ENCODE measurements at places on chromosomes 2 and 18. TPM values are rescaled to one million over a fixed set of nuclear protein-coding genes. Genes with fewer than 3 reads are reported as not detected.

ZC3H8 gene
- total RNA-seq, result 5.8 TPM

NAT8 gene
- total RNA-seq, result not detected

GKN2 gene
- not detected for total RNA-seq

MEP1B gene
- total RNA-seq, result not detected
